ENCODE measurements at places on chromosomes 1 and 21.

GRCh38 chr1:151583796-151584195 lies 28.1 kb upstream of the SNX27 start:
- no peak for DNase-seq

GRCh38 chr1:218079347-218079746 lies 205.7 kb upstream of the RRP15 start:
- no peak for DNase-seq

GRCh38 chr1:233582439-233582838 lies 31.5 kb upstream of the KCNK1 start:
- no peak for DNase-seq

DNA sequence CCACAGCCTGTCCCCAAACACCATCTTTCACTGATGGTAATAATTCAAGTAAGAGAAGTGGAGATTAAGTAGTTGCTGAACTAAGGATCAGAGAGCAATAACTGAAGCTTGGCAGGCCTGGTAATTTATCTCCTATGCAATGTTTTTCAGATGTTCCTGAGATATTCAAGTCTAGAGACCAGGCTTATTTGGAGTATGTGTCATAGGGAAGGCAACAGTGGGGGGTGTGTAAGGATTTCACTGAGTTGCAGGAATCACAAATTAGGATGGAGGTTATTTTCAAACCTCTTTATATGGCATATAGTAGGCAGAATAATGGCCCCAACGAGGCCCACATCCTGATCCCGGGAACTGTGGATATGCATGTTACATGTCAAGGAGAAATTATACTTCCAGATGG lies 171.7 kb downstream of the KCNJ6 start:
- DNase-seq: no peak

DNA sequence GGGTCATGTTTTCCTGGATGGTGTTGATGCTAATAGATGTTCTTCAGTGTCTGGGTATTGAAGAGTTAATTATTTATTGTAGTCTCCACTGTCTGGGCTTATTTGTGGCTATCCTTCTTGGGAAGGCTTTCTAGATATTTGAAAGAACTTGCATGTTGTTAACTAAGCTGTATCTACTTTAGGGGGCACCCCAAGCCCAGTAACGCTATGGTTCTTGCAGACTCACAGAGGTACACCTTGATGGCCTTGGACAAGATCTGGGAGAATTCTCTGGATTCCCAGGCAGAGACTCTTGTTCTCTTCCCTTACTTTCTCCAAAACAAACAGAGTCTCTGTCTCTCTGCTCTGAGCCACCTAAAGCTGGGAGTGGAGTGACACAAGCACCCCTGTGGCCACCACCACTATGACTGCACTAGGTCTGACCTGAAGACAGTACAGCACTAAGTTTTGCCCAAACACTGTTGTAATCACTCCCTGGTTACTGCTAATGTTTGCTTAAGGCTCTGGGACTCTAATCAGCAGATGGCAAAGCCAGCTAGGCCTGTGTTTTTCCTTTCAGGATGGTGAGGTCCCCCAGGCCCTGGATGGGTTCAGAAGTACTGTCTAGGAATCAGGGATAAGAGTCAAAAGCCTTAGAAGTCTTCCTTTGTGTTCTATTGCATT lies 76.5 kb upstream of the C1orf21 start:
- DNase-seq: no peak

DNA sequence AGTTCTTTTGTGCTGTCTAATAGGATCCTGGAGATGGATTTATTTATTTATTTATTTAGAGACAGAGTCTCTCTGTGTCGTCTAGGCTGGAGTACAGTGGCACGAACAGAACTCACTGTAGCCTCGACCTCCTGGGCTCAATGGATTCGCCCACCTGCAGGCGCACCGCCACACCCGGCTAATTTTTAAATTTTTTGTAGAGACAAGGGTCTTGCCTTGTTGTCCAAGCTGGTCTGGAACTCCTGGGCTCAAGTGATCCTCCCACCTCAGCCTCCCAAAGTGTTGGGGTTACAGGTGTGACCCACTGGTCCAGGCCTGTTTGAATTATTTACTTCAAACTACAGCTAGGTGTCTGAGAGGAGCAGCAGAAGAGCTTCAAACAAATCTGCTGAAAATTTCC lies 9.6 kb upstream of the SPEN start:
- no peak for DNase-seq

- DNase-seq: no peak
Measured at GRCh38 chr1:8704866-8705506, 112.5 kb downstream of the RERE start.

GRCh38 chr21:19340954-19341353 lies 937.4 kb upstream of the TMPRSS15 start:
- DNase-seq: no peak

DNA sequence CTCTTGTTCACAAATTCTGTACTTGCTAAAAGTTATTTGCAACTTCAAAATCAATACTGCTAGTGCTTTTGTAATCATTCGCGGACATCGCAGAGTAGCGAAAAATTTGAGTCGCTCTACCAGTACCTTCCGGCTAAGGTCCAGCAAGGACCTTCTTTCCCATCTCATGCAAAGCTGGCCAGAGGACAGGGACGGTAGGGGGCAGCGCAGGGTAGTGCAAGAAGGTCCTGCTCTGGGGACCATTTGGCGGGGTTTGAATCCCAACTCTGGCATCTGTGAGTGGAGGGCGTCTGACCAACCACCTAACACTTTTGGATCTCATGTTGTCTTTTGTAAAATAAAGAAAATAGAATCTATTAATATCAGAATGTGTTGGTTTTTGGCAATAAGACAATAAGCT lies 258.3 kb downstream of the SPATA17 start:
- no peak for DNase-seq

DNA sequence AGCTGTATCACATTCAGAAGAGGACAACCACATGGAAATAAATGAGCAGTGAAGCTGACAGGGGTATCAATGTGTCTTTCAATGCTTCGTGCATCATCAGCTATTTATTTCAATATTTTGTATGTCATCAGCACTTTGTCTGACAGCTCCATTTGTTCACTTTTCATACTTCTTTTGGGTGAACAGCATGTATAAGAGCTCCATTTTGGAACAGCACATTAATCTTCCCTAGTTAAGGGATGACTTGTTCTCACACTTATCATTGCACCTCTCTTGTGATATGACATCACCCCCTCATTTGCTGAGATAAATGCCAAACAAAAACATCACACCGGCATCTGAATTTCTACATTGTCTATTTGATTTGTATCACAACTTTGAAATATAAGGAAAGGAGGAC lies 190.6 kb upstream of the SAMSN1 start:
- DNase-seq: no peak

All from T-helper 9 cell (primary cell).